ENCODE measurements at places on chromosomes 5 and 9.

DNA sequence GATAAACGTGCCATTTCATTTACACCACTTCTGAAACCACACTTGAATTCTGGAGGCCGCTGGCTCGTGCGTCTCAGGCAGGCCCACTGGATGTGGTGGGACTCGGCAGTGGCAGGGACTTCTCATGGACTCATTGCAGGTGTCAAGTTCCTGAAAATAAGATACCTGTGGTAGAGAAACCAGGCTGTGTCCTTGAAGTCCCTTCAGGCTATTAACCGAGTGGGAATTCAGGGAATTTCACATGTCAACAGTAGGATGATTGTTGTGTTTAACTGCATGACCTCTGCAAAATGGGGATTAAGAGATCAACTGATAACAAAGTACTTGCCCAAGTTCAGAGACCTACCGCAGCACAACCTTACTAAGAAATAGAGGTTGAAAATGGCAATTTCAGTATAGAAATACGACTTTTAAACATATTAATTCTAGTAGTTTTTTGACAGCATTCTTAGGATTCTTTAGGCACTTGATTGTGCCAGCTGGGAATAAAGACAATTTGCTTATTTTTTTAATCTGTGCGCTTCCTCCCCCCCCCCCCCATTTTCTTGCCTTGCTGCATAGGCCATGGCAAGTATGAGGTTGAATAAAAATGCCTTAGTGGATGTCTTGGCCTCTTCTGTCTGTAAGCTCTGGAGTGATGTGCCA lies 26.8 kb downstream of the TRIP13 start:
- DNase-seq, result no peak

- no peak for DNase-seq
These were observed 44.6 kb downstream of the TSSK1B start for GRCh38 chr5:113390224-113390623.

DNA sequence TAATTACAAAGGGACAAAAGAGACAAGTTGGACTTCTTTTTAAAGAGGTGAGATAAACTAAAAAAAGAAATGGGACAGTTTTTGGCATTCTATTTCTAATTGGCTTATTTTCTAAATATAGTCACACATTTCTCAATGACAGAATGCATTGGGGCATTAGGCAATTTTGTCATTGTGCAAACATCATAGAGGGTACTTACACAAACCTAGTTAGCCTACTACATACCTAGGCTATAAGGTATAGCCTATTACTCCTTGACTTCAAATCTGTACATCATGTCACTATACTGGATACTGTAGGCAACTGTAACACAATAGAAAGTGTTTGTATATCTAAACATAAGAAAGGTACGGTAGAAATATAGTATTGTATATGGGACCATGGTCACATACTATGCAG lies 56.1 kb downstream of the LSM11 start:
- no peak for DNase-seq

DNA sequence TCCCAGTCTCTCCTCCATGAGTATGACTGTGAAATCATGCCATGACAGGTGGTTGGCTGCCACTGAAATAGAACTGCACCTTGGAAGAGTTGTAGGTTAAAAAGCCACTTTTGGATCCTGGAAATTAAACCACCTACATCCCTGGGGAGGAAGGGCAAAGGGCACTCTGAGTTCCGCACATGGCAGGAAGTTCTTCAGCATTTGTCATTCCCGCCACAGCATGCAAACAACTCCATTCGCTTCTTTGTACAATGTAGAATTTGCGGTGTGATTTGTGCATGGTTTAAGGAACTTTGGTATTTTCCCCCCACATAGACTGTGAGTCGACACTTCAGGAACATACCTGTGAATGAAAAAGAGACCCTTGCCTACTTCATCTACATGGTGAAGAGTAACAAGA lies 9.8 kb downstream of the SAP30L start:
- DNase-seq, result no peak

DNA sequence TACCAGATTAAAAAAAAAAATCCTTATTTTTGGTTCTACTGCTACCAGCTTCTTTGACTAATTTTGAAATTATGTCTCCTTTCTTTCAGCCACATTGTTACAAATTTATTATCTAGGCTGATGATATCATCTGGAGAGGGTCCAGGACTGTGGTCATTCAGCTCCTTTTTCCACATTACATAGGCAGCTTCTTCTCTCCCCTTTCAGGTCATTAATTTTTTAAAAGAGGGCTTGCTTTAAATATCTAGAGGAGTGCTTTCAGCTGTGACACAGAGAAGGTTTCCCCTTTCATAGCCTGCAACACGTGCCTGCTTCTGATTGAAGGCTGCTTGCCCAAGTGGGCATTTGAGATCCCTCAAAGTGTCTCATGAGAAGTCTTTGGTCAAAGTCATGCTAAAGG lies 155.7 kb upstream of the PAPPA start:
- DNase-seq, result no peak

DNA sequence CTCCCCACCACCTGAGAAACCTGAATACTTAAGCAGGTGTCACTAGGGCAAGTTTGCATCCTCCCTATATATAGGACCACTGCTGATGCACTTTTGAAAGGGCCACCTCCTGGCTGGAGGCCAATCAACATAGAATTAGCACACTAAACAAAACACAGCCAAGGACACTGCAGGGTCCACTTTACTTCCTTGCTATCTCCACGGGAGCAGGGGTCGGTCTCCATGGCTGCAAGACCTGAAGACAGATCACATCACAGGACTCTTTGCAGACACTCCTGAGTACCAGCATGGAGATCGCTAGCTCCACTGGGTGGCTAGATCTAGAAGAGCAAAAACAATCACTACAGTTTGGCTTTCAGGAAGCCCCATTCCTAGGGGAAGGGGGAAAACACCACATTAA lies 72.3 kb downstream of the C9orf153 start:
- no peak for DNase-seq

DNA sequence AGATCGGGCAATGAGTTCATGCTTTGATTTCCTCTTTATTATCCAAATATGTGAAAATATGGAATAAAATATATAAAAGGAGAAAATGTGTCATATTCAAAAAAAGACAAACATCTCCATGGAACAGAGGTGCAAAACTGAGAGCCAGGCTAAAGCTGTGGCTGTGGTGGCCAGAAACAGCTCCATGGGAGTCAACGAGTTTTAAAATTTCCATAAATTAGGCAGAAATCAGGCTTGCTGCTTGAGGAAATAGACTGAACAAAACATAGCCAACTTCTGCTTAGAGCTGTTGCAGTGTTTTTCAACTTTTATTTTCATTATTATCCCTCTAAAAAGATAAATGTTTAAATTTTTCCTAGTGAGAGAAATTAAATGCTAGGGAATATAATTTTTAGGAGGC lies 110.8 kb upstream of the SLC30A5 start:
- DNase-seq, result no peak

- DNase-seq, result no peak
These were observed 11.7 kb downstream of the ZNF462 start for GRCh38 chr9:106874652-106875051.

- DNase-seq, result no peak
These were observed 279.9 kb downstream of the ASTN2 start for GRCh38 chr9:117134826-117135500.

- no peak for DNase-seq
These were observed at the start of gene RNF38 for GRCh38 chr9:36399980-36400331. TSS of gene RNF38 (minus strand) at chr9:36400269. CDS start at chr9:36400108, 161 bp downstream.

- no peak for DNase-seq
These were observed at the start of gene PRDM9 for GRCh38 chr5:23507278-23507685. TSS of gene PRDM9 (plus strand) at chr5:23507609. CDS start at chr5:23509034, 1,425 bp downstream.

DNA sequence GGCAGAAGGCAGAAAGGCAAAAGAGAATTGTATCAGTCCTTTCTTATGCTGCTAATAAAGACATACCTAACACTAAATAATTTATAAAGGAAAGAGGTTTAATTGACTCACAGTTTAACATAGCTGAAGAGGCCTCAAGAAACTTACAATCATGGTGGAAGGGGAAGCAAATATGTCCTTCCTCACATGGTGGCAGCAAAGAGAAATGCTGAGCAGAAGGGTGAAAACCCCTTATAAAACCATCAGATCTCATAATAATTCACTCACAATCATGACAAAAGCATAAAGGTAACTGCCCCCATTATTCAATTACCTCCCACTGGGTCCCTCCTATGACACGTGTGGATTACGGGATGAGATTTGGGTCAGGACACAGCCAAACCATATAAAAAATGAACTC lies 312.5 kb upstream of the PTGER4 start:
- DNase-seq, result no peak

- DNase-seq, result no peak
These were observed 139.5 kb downstream of the SAXO1 start for GRCh38 chr9:18893491-18893890.

DNA sequence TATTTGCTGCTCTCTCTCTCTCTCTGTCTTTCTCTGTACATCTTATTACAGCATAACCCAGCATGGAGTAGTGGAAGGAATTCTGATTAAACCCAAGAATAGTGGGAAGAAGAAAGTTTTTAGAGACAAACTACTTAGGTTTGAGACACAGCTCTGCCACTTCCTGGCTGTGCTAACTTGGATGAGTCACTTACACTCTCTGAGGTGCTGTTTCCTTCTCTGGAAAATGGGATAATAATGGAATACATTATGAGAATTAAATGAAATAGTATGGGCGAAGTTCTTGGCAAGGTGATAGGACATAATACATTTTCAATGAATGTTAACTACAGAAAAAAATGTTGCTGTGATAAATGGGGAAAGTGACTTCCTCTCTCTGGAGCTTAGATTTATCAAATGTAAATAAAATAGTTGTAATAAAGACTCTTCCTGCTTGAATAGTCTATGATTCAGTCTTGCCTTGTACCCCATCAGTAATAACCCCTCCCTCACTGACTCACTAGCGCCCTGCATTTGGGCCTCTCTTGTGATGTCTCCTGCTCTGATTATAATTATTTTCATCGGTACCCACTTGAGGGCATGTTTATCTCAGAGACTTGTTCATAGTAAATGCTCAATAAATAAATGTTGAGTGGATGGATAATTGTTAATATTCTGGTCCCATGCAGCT lies 27.6 kb downstream of the KIF4B start:
- DNase-seq, result no peak

- DNase-seq, result no peak
These were observed 654 bp downstream of the RANBP6 start for GRCh38 chr9:6014670-6015270.

DNA sequence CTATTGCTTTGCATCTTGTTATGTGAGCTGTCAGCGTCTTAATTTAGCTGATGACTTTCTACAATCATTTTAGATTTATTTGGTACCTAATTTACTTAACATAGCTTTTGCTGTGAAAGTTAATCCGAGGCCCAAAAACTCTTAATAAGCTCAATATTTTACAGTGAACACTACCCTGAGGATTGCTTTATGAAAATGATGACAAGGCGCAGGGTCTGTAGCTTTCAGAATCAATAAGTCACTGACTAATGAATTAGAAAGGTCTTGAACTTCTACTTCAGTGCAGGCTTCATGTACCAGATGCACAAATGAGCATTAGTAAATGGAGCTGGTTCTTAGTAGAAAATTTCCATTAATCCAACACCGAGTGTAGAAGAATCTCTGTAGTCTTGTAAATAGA lies 81.4 kb upstream of the ZNF366 start:
- no peak for DNase-seq

- DNase-seq, result no peak
These were observed at the start of gene SUSD1 for GRCh38 chr9:112174965-112175795. TSS of gene SUSD1 (minus strand) at chr9:112175297. CDS start at chr9:112175235, 62 bp downstream.

Data from hippocampal formation (tissue), 2 donors.